NCI-H1105 treated with DMSO at 0.1 percent for 48 hours (cell line): ENCODE measurements at places on chromosomes 3 and 15.

DNA sequence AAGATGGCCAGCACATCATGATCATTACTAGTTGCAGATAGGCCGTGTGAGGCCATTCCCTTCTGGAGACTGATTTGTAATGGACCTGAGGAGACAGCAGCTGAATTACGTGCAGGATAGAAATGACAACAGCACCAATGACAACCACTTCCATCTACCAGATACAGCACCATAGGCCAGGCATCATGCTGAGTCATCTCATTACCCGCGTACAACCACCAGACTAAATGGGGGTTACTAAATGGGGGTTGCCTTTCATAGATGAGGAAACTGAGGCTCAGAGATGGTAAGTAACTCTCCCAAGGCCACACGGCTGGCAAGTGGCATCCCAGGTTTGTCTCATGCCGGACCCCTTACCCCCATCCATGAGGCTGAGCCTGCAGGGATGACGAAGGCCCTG is 32.8 kb upstream of the FAM107A start:
- no peak for DNase-seq

GRCh38 chr3:7444886-7445285 is 584.0 kb downstream of the GRM7 start:
- DNase-seq = no peak

- no peak for DNase-seq
Measured at GRCh38 chr3:127486321-127486944, 104.1 kb downstream of the TPRA1 start.

DNA sequence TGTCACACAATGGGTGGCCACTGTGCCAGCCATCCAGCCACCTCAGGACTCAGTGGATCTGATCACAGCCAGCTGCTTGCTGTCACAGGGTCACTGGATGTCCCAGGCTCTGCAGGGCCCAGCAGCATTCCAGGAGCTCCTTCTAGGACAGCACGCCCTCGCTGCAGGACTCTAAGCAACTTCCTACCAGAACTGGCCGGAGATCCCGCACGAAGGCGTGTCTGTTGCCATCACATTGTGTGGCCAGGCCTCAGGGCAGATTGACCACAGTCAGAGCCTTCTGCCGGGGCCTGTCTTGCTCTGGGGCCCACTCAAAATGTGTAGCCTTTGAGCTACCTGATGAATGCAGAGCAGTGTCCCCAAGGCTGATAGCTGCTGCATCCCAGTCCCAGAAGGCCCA is 24.6 kb downstream of the DNAJB8 start:
- no peak for DNase-seq

DNA sequence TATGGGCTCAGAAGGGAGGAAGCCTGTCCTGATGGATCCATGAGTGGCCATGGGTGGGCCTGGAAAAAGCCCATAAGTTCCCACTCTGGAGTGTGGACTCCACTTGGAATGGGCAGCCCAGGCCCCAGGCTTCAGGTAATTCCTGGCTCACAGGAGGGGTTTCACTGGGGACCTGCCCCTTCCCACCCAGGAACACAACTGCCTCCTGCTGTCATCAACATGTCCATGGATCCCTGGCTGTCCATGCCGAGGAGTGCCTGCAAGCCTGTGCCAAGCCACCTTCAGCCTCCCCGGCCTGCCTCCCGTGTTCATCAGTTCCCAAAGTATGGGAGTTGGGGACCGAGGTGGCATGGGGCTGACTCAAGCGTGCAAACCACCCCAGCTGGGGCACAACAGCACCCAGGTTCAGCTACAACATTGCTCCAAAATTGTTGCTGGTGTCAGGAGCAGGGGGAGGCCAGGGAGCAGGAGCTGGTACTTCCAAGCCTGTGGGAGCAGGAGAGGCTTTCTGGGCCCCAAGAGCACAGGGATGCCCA is 470.9 kb upstream of the ARL6 start:
- no peak for DNase-seq

DNA sequence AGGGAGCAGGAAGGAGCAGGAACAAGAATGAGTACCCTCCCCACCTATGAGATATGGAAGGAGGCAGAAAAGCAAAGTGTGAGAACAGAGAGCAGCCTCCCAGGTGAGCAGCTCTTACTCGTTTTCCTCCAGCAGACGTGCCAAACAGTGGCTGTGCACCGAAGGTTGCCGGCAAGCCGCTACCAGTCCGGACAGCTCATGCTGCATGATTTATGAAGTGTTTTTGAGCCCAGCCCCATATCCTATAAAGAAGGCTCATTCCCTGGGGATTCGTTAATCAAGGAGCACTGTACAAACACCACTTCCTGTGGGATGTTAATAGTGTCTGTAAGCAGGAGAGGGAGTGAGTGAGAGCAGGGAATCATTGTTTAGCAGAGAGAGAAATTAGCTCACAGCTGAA is 118.3 kb upstream of the FOXB1 start:
- peak; percentile 100 for DNase-seq

GRCh38 chr3:52681596-52681995 is 4.1 kb downstream of the PBRM1 start:
- DNase-seq = no peak

DNA sequence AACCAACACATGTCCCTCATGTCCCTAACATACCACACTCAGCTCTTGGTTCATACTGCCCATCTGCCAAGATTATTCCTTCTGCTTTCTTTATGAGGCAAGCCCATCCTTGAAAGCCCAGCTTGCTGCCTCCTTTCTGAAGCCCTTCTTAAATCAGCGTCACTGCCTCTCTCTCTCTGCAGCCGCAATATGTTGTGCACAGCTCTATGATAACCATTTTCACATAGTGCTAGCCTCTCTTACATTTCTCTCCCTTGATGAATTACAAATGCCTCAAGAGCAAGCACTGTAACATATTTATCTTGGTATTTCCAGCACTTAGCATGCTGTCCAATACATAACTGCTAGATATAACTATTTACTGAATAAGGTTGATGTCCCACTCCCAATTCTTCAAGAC is 86.5 kb downstream of the TNIK start:
- no peak for DNase-seq

- no peak for DNase-seq
Measured at GRCh38 chr15:76974456-76975036, 20.4 kb upstream of the PSTPIP1 start.

GRCh38 chr15:96585484-96586386 is 255.2 kb downstream of the NR2F2 start:
- peak; percentile 17 for DNase-seq

DNA sequence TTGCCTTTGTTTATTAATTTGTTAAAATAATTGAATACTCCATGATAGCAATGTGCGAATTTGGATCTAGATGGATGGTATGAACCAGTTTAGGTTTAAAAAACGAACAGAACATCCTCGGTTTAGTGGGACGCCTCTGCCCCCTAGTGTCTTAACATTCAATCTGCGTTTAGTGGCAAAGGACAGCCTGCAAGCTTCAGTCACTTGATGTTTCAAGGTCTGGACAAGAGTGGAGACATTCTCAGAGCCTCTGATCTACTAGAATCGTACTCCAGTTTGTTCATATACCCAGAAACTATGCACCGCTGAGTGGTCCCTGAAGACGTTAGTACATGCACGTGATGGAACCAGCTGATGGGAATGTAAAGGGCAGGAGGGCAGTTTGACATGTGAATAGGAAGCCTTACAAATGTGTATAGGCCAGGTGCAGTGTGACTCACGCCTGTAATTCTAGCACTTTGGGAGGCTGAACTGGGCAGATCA is 17.8 kb upstream of the ATP13A4 start:
- peak; percentile 76 for DNase-seq

DNA sequence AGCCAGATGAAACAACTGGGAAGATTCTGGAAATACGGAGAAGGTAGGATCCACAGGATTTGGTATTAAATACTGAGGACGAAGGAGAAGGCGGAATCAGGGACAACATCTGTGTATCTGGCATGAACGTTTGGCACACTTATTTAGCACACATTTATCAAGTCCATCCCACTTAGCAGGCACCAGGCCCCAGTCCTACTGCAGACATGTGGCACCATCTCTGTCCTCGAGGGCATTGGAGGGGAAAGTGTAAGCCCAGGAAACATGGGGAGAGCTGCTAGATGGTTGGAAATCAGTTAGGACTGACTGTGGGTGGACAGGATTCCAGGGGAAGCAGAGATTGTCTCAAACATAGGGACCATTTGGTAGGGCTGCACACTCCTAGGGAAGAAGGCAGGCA is 29.0 kb upstream of the LCTL start:
- DNase-seq = no peak

- no peak for DNase-seq
Measured at GRCh38 chr15:41842229-41842628, 3.6 kb downstream of the PLA2G4B start.

DNA sequence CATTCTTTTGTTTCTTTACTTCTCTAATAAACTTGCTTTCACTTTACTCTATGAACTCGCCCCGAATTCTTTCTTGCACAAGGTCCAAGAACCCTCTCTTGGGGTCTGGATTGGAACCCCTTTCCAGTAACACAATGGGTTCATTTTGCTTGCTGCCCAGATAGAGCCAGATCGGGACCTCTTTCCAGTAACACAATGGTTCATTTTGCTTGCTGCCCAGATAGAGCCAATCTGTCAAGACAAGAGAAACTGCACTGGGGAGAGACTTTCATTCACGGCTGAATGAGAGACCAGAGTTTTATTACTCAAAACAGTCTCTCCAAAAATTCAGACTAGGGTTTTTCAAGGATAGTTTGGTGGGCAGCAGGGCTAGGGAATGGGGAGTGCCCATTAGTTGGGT is 25.4 kb downstream of the METTL6 start:
- no peak for DNase-seq

- no peak for DNase-seq
Measured at GRCh38 chr3:38130631-38131065, 6.3 kb downstream of the ACAA1 start.

GRCh38 chr15:22918056-22918455 is 62.1 kb downstream of the CYFIP1 start:
- no peak for DNase-seq
